A549 treated with Hydrocortisone at 1 μM for 4 hours (cell line): ENCODE measurements at places on chromosomes 6 and 20. TPM values are rescaled to one million over a fixed set of nuclear protein-coding genes. Genes with fewer than 3 reads are reported as not detected.

Gene ARMH2
- not detected in 5 replicates for total RNA-seq

Gene ATF6B
- total RNA-seq: 31.1 to 34.2 TPM (median 32.9 TPM) in 5 replicates

Gene CPXM1
- 0.06 TPM in 1 of 5 replicates, not detected in the others for total RNA-seq

Gene FLRT3
- 1.9 to 3.7 TPM (median 2.0 TPM) in 5 replicates for total RNA-seq

Gene B3GALT4
- total RNA-seq: 0.56 to 1.2 TPM (median 0.95 TPM) in 5 replicates

Gene LY6G6F
- not detected in 5 replicates for total RNA-seq

Gene BPIFB2
- not detected in 5 replicates for total RNA-seq
